Hematopoietic multipotent progenitor cell treated with erythropoietin and hydrocortisone succinate and interleukin-3 and kit ligand, for 4 days (in vitro differentiated cells): ENCODE measurements at places on chromosomes 5 and 9.

- DNase-seq, result no peak
These were observed 327.0 kb upstream of the KLF4 start for GRCh38 chr9:107816561-107817021.

GRCh38 chr5:38607930-38608564 lies 51.6 kb upstream of the LIFR start:
- no peak for DNase-seq

DNA sequence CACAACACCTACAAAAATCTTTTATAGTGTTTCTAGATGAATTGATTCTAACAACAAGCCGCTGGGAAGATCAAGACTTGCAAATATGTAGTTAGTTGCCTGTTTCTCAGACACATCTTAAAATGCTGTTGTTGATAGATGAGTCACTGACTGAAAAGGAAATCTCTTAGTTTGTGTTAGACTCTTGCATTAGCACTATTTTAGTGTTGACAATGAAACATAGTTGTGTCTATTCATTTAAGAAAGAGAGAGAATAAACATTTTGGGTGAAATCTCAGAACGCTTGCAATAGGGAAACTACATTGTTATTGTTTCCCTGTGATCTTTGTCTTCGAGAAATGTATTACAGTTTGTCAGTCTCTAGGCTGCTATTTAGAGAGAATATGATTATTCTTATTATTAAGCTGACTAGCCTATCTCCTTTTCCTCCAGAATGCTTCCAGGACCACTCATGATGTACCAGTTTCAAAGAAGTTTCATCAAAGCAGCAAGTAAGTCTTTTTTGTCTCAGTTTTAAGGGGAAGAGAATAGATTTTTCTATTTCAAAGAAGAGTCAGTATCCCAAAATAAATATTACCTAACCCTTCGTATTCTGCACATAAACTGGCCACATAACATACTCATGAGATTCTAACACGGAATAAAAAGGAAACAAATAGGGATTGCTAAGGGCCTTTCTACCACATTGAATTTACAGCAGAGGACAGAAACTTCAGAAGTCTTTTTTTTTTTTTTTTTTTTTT lies 285.6 kb downstream of the ARHGAP26 start:
- no peak for DNase-seq

- no peak for DNase-seq
These were observed 17.3 kb downstream of the QSOX2 start for GRCh38 chr9:136228107-136228875.

- DNase-seq, result no peak
These were observed 255.4 kb upstream of the NFIL3 start for GRCh38 chr9:91678807-91679580.

GRCh38 chr9:134661791-134662142 lies 20.2 kb downstream of the COL5A1 start:
- no peak for DNase-seq

GRCh38 chr9:136688274-136689107 lies 1.2 kb upstream of the AGPAT2 start:
- peak; percentile 35 for DNase-seq

DNA sequence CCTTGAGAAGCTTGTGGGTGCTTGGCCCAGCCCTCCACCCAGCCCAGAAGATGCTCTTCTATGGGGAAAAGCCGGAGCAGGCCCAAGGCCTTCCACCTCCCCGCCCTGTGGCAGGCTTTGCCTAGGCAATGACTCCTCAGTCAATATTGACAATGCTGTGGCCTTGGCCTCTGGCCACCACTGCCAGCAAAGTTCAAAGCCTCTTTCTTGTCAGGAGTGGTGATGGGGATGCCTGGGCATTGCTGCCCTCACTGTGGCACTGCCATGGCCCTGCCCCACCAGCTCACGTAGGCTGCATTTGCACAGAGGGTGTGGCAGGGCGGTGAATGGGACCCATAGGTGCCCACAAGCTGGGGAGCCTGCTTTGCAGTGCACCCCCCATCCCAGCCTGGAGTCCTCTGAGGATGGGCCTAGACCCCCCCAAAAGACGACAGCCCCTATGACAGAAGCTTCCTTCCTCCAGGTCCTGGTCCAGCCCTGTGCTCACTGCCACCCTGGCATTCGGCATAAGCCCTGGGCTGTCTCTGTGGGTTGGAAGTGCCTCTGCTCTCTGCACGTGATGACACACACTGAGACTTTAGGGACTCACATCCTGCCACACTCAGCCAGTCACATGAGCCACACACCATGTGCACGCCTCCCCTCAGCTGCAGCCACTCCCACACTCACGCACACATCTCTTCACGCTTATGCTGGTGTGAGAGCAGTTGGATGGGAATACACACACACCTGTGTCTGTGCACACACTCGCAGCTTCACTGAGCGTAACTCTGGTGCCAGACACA lies 31.1 kb downstream of the MORN5 start:
- DNase-seq, result no peak

GRCh38 chr9:130766927-130767307 lies 68.1 kb upstream of the ABL1 start:
- peak; percentile 52 for DNase-seq

DNA sequence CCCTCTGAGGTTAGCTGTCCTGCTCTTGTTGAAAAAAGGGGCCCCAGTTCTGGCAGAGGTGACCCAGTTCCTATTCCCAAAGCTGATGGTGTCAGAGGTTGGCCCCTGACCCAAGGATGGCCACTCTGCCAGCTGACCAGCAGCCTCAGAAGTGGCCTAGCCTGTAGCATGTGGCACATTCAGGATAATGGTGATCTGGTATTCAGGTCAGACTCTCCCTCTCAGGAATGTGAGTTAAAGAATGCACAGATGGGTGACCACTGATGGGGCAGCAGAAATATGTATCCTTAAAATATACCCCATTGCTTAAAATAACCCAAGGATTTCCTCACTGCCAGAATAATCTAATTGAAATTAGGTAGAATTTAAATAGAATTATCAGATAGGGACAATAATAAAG lies 369.2 kb downstream of the SEMA5A start:
- no peak for DNase-seq

GRCh38 chr9:88533951-88534455 lies 975 bp upstream of the NXNL2 start:
- DNase-seq, result peak; percentile 25

DNA sequence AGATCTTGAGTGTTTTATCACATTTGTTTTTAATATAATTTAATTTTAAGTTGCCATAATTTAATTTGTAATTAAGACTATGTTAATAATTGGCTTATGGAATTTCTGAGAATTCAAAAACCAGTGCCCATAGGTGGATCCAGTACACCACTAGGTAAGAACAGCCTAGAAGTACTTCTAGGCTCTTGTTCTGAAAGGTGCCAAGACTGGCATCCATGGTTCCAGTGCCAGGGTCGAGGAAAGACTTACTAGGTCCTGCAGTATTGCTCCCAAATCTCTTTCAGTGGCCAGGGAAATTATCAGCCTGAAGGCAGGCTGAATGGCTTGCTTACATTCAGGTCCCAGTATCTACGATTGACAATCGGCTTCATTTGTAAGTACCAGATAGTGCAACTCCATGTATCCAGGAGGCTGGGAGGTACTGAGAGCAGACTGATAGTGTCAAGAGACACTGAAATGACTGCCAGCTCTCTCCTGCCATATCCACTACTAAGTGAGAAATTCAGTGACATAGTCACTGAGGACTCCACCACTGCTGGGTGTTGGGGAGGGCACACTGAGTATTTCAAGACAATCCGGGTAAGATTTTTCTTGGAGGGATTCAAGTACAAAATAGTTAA lies 159.2 kb upstream of the CCDC152 start:
- DNase-seq, result no peak

DNA sequence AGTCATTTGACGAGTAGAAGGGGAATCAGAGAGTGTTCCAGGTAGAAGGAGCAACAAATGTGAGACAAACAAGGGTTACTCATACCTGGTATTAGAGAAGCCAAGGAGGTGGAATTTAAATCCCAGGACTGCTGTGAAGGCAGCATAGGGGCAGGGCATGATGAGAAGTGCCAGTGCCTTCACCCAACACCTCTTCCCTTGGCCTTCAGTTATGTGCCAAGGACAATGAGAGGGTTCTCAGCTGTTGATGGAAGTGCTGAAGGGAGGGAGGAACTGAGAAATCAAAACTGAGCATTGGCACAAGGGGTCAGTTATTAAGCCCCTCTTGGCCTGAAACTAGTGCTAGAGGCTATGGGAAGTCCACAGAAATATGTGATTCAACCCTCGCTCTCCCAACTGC lies 50.3 kb downstream of the GARNL3 start:
- DNase-seq, result no peak

DNA sequence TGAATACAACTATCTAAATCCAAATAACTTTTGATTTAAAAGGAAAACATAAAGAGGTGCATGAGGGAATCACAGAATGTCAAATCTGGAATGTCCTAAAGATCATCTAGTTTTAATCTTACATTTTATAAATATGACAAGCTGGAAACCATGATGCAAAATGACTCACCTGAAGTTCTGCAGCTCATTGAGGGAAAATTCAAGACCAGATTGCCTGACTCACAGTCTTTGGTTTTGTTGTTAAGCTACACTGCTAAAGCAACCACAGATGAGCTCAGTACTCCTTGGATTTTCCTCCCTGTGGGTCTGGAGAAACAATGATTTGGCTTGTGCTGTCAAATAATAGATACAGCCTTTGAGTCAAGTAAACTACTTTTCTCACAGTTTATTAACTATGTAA lies 19.1 kb upstream of the EDIL3 start:
- no peak for DNase-seq

DNA sequence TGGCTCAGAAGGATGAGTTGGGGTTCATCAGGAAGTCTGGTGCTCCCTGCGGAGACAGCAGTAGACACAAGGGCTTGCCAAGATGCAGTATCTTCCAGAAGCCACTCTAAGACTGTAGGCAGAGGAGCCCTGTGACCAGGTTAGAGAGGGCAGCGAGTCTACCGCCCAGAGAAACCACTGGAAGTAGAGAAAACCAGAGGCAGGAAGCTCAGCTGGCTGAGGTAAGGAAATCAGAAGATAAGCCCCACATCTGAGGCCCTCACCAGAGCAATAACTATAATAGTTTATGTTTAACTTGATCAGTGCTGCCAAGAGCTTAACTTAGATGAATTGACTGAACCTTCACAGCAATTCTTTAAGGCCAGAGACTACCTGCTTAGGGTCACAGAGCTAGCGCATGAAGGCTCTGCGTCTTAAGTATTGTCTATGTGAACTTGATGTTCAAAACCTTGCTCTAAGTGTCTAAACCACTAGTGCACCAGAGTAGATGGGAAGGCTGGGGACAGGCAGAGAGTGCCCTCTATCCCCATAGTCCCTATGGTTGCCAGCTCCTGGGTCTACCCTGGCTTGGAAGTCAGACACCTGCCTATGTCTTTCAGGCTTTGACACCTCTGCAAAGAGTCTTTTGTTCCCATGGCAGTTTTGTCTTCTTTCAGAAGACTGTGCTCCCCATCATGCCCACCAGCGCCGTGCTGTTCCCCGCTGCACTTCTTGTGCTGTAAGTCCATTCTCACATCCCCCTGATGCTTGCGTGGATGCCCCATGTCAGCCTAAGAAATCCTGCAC lies 228.2 kb upstream of the KLF4 start:
- peak; percentile 54 for DNase-seq

DNA sequence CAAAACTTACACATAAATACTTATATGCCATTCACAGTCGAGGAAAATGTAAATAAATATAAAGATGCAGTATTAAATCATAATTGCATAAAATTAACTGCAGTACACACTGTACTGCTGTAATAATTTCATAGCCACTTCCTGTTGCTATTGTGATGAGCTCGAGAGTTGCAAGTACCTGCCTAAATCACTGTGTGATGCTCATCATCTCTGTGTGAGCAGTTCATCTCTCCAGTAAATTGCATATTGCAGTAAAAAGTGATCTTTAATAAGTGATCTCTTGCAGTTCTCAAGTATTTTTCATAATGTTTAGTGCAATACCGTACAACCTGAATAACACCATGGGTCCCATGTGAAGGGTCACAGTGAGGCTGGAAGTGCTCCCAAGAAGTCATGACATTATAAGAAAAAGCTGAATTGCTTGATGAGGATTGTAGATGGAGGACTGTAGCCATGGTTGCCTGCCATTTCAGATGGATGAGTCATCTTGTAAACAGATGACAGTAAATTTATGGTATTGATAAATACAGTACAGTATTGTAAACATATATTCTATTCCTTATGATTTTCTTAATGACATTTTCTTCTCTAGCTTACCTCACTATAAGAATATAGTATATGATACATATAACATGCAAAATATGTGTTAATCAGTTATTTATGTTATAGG lies 34.9 kb downstream of the SYK start:
- DNase-seq, result no peak

GRCh38 chr5:76225336-76225735 lies 142.2 kb downstream of the SV2C start:
- peak; percentile 76 for DNase-seq

DNA sequence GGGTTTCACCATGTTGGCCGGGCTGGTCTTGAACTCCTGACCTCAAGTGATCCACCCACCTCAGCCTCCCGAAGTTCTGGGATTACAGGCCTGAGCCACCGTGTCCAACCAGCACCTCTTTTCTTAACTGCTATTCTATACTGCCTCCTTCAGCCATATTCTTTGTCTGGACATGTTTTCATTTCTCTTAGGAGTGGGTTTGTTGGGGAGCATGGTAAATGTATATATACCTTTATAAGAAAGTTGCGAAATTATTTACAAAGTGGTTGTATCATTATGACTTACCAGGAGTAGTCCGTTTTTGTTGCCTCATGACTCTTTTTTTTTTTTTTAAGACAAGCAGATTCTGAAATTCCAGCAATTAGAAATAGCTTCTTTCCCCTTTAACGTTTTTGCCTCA lies 38.7 kb downstream of the CDC42SE2 start:
- DNase-seq, result no peak

DNA sequence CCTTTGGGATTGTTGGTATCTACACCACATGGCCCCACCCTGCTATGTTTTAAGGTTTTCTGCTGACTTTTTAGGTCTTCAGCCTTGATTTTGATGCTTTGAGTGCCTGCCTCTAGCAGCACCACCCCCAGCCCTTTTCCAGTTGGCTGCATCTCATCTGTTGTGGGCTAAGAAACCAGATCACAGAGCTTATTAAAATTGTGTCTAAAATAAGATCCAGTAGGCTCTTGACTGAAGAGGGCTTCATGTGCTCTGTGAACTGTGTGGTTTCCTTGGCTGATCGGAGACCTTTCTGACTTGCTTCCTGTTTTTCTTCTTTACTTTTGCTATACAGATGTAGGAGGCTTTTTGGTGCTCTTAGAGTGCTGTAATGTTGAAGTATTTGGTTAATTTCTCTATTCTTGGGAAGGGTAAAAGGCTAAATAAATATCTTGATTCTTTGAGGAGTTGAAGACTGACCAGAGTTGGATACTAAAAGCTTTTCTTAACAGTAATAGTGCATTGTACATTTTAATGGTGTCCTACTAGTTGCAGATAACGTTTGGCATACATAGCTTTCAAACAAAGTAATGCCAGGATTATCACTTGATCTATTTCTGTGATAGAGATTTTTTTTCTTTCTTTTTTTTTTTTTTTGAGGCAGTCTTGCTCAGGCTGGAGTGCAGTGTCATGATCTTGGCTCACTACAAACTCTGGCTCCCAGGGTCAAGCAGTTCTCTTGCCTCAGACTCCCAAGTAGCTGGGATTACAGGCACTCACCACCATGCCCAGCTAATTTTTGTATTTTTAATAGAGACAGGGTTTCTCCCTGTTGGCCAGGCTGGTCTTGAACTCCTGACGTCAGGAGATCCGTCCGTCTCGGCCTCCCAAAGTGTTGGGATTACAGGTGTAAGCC lies 4.5 kb downstream of the UBE2D2 start:
- DNase-seq, result peak; percentile 84
